ENCODE measurements at places on chromosomes 1 and 21.
A peak's percentile ranks its signal among the peaks of the same experiment; 100 is the strongest.

DNA sequence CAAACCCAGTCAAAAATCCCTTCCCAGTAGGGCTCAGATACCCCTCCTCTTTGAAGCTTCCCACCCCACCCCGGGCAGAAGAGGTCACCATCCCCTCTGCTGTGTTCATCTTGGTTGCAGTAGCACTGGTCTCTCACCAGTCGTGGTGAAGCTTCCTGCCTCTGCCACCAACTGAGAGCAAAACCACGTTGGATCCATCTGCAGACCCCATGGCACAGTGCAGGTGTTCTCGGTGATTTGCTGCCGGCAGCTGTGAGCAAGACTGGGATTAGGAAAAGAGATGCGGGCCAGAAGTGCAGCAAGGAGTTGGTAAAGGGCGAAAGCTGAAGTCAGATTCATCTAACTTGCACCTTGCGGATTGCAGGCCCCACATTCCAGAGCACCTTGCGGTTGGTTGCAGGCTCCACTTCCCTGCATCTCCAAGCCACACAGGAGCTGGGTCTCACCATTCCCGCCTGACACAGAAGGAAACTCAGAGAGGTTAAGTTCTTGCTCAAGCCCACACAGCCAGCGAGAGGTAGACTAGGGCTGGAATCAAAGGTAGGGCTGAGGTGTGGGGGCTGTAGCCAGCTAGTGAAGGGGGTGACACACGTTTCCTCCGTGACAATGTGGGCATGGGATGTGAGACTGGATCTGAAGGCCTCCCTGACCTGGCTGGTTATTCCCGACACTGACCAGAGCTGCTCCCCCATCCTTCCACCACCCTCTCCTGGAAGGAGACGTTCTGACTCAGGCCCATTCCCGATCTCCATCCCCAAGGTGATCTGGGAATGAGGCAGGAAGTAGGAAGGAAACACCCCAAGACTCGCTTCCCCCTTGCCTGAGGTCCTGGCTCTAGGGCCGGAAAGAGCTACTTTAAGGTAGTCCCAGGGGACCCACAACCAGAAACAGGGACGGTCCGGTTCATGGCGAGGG lies 3.3 kb upstream of the FAM110D start:
- no peak for DNase-seq

GRCh38 chr1:8666389-8667167 lies 150.9 kb downstream of the RERE start:
- DNase-seq: peak; percentile 23

DNA sequence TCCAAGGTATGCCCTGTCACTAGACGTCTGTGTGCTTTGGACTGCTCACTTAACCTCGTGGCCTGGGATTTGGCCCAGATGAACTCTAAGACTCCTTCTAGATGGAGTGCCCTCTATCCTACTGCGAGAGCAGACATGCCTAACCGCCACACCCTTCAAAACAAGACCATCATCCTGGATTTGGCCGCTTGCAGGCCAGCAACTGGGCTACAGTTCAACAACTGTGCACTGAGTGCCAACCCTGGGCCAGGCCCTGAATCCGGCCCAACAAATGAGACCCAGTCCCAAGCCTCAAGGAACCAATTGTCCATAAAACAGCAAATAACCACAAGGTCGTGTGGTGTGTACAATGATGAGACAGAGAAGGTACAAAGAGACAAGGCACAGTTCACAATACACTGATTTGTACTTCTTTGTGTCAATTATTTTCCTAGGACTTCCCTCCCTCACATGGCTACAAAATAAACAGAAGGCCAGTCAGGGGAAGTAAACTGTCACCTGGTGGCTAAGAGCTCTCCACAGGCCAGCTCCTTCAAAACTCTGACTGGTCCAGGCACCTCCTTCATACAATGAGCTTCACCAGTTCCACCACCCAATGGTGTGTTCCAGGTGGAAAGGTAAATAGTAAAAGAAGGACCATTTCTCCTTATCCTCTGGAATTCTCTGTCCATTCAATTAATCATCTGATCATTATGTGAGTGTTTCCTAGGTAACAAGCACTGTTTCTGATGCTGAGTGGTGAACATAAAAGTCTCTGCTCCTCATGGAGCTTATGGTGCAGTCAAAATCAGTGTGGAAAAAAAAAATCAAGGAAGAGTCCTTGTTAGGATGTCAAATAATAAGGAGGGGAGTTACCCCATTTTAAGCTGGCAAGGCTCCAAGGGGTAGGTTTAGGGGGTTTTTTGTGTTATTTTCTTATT lies 60.4 kb downstream of the CAPZB start:
- peak; percentile 68 for DNase-seq

GRCh38 chr1:178609015-178609414 lies 96.1 kb downstream of the TEX35 start:
- DNase-seq: no peak

GRCh38 chr1:162026881-162027280 lies 3.2 kb upstream of the OLFML2B start:
- DNase-seq: no peak

GRCh38 chr1:170685166-170685565 lies 21.2 kb downstream of the PRRX1 start:
- DNase-seq: no peak

DNA sequence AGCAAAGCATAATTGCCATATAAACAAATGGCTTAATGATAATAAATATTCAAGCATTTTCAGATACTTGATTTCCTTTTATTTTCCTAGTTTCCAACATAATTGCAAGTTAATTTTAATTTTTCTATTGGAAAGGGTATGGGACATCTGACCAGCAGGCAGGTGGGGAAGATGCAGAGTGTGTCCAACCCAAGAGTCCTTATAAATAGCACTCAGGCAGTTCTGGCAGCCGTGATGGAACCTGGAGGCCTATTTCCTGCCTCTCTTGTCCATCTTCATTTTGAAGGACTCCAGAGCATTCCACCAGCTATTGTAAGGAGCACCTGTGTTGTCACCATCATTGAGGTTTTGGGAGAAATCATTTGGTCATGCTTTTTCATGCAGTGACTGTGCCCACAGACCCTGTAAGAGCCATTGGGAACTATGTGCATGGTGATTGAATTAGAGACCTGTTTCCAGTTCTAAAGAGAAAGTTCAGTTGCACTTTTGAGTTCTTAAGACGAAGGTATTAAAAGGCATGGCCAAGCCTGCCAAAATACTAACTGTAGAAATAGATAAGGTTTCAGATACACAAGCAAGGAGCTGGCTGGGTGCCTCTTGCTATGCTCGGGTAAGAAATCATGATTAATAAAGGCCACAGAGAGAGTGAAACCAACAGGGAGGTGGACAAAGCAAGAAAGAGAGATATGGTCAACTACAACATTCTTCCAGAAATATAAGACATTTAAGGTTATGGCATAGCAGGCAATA lies 92.3 kb downstream of the SPATA46 start:
- DNase-seq: no peak

DNA sequence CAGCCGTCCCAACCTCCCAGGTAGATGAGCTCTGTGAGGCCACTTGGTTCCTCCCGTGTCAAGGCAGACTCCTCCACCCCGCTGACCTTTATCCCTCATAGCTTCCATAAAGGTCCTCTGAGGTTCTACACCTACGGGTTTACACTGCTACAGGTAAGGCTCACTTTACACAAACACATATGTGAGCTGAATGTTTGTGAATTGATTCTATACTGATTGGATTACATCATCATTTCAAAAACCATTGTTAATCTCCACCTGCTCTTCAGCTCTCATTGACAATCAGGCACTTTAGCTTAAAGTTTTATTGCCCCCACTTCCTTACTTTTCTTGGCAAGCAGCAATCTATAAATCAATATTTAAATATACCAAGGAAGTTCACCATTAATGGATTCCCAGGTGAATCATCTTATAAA lies 12.8 kb upstream of the RGS16 start:
- peak; percentile 52 for DNase-seq

DNA sequence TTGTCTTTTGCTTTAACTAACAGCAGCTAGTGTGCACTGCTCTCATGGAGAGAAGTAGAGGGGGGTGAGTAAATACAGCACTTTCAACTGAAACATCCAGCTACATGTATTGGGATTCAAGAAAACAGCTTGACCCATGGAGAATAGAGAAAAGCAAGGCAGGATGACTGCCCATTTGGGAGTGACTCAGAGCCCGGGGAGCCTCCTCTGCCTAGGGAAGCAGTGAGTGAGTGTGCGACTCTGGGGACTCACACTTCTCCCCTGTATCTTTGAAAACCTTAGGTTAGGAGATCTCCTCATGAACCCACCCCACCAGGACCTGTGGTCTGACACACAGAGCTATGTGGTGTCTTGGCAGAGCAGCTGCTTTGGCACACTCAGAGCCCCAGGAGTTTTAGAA lies 82.0 kb upstream of the PTGFR start:
- no peak for DNase-seq

DNA sequence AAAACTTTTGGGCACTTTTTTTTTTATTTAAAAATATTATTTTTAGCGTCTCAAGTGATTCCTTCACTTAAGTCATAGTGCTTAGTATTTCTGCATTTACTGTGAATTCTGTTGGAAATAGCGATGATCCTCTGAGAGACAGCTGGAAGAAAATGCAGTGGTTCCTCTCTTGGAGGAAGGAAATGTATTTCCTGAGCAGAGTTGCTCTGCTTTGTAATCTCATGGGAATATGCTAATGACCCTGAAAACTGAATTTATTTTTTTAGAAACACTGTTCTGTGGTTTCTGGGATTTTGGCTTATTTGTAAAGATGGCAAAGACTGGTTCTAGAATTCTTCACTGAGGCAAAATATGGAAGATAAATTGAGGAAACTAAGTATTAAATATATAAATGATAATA lies 88.9 kb downstream of the NTNG1 start:
- no peak for DNase-seq

GRCh38 chr1:63773815-63774616 lies at the start of gene ROR1:
Gene ROR1, plus strand, starts transcription at chr1:63774017.
- DNase-seq: peak; percentile 77

DNA sequence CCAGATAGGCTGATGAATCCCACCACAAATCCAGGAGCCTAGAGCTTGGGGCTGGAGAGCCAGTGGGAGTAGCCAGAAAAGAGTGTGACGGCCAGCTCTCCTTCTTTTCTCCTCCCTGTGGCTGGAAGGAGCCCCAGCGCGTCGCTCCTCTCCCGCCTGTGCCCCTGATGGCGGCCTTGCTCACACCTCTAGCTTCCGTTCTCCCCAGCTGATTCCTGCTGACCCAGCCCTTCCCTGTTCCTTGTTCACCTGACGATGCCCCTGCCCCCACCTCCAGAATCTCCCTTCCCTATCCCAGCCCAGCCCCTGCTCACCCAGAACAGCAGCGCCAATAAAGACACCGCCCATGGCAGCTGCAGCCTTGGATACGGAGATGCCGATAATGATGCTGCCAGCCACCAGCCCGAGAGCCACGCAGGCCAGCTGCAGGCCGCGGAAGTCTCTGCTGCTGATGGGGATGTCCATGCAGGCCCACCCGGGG lies 656 bp downstream of the KNCN start:
- DNase-seq: no peak

GRCh38 chr1:210415846-210416448 lies 87.2 kb downstream of the HHAT start:
- no peak for DNase-seq

DNA sequence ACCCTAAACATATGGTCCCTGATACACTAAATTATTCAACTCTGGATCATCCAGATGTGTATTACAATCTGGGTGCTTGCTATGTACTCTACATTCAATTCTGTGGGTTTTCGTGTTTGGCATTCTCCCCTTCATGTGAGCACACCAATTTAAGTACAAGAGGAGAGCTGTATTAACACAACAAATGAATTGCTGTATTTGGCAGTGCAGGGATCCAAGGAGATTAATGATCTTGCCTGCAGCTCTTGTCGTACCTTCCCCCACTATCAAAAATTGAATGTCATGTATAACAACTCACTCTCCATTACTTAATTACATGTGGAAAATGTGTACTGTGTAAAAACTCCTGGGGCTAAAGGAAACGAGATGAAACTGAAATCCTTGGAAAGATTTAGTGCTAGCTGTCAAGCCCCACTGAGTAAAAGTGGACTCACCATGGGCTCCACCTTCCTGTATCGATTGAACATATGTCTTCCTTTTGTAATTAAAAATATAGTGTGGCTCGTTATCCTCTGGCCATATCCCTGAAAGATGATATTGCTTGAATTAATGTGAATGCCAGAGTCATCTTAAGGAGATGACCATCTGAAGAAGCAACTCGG lies 172.2 kb upstream of the L1TD1 start:
- no peak for DNase-seq

- DNase-seq: no peak
Measured at GRCh38 chr1:6560267-6560666, 5.2 kb downstream of the TAS1R1 start.

DNA sequence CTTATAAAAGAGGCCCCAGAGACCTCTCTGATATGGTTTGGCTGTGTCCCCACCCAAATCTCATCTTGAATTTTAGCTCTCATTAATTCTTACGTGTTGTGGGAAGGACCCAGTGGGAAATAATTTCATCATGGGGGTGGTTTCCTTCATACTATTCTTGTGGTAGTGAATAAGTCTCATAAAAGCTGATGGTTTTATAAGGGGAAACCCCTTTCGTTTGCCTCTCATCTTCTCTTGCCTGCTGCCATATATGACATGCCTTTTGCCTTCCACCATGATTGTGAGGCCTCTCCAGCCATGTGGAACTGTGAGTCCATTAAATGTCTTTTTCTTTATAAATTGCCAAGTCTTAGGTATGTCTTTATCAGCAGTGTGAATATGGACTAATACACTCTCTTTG lies 22.5 kb upstream of the NEK7 start:
- DNase-seq: no peak

DNA sequence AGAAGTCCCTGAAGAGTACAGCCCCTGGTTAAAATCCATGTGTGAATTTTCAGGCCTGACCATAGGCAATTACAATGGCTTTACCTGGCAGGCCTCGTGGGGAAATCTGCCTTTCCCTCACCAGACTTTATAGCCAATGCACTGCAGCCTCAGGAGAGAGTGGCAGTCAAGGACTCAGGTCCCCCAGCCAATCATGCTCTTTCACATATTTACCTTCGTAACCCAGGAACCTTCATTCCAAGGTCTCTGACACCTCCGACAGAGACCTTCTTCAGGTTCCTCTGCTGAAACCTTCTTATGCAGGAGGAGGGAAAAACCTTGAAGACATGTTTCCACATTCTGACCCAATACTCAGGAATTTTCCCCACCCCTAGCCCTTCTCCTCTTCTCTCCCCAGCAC lies 118.9 kb downstream of the FASLG start:
- DNase-seq: no peak

DNA sequence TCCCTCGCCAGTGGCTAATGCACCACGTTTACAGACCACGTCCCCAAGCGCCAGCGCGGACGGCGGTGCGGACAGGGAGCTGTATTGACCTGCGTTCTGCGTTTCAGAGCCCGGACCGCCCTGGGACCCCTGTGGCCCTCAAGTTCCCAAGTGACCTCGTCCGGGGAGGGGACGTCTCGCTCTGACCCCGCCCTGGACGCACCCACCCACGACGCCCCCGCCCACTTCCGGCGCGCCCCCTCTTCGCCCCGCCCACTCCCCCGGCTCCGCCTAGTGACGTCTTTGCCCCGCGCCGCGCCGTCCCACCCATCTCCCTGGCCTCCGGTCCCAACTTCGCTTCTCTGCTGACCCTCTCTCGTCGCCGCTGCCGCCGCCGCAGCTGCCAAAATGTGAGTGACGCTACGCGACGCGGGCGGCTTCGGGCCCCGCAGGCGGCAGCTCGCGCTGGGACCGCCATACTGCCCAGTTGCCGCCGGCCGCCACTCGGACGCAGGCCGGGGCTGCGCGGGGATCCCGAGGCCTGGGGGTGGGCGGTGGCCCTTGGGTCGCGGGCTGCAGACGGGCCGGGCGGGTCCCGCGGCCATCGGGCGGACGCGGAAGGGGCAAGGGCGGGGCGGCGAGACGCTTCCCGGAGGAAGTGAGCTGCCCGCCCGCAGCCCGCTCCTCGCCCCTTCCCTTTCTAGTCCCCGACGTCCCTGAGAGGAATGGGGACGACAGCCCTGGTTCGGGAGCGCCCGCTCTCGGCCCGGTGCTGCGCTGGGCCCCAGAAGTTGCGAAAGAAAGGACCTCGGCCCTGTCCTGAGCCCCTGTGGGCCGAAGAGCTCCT lies at the start of gene VAMP3:
TSS of gene VAMP3 (plus strand) at position 300 of the 826 bp plus-strand sequence. CDS start at position 388, 88 bp downstream.
- peak; percentile 85 for DNase-seq

All from NCI-H345 (cell line).